ENCODE measurements at places on chromosomes 13 and 19. TPM values are rescaled to one million over a fixed set of nuclear protein-coding genes. Genes with fewer than 3 reads are reported as not detected.

The TINCR gene
- total RNA-seq, result 0.91 TPM

The TEX101 gene
- not detected for total RNA-seq

The MAMSTR gene
- total RNA-seq, result 0.69 TPM

The EFNA2 gene
- not detected for total RNA-seq

The LRRC63 gene
- total RNA-seq, result 1.0 TPM

The ZNF17 gene
- 11.0 TPM for total RNA-seq

The CLDN10 gene
- total RNA-seq, result not detected

The FSTL3 gene
- 11.4 TPM for total RNA-seq

- DNase-seq, result no peak
Observed at GRCh38 chr19:35041548-35042055, at the start of gene HPN. Gene HPN, plus strand, starts transcription at chr19:35041721. Its CDS starts 786 bp downstream, at chr19:35042507.

DNA sequence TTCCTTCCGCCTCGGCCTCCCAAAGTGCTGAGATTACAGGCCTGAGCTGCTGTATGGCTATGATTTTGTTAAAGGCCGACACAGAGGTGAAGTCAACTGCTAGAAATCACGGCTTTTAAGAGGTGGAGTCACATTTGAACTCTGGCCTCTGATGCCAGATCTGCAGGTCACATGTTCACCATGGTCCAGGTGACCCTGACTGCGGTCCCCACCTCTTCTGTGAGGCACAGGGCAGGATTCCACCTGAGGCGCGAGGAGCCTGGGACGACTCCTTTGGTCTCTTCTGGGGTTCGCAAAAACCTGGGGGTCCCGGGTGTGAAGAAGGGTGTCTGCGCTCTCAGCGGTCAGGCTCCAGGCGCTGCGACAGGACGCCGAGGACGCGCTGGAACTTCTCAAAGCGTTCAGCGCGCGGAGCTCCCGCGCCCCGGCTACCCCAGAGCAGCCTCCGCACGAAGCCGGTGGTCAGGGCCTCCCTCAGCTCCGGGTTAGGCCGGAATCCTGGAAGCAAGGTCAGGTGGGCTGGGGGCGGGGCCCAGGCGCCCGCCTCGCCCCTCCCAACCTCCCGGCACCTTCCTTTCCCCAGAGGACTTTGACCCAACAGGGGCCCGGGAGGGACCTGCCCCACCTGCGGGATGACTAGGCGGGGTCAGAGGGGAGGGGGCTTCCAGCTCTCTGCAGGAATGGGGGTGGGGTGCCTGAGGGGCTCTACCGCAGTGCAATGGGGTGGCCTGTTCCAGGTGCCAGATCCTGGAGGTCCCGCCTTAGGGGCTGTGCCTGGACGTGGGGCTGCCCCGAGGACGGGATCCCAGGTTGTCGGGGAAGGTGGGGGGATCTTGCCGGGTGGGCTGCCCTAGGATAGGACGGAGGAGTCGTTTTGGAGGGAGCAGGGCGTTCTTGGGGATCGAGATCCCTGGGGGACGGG lies 13.0 kb downstream of the TRIP10 start:
- DNase-seq, result no peak

DNA sequence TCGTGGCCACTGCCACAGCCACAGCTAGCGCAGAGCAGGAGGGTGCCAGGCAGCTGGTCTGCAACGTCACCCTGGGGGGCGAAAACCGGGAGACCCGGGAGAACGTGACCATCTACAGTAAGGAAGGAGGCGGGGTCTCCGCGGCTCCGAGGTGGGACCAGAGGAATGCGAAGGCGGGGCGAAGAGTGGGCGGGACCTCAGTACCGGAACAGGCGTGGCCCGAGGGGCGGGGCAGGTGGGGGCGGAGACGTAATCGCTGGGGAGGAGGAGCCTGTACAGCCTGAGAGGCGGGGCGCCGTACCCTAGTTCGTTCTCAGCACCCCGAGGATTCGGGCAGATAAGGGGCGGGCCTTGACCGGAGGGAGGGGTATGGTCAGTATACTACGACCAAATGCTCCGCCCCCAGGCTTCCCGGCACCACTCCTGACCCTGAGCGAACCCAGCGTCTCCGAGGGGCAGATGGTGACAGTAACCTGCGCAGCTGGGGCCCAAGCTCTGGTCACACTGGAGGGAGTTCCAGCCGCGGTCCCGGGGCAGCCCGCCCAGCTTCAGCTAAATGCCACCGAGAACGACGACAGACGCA lies 2.5 kb downstream of the ICAM5 start:
- peak; percentile 88 for DNase-seq

GRCh38 chr13:101660711-101661110 lies 208.2 kb downstream of the ITGBL1 start:
- no peak for DNase-seq

- no peak for DNase-seq
Observed at GRCh38 chr13:20654156-20654555, 49.3 kb upstream of the IL17D start.

DNA sequence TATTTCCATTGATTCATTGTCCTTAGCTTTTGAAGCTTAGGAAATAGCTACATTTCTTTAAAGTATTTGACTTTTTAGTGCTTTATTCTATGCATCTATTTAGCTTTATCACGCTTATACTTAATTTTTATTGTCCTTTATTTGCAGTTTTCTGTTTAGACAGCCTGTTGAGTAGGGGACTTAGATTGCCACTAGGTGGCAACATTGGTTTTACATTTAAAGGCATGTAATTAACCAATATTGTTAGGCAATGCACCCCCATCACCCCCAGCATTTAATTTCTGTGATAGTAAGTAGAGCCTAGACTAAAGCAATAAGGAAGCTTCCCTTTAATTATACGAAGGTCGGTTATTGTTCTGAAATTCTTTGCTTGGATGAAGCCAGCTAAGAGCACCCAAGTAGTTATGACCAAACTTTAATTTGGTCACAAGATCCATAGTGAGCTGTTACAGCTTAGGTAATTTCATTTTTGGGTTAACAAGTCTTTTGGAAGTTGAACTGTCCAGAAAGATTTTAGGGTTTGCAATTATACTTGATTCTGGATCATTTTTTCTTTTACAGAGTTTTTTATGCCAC lies 36.5 kb downstream of the B3GLCT start:
- DNase-seq, result no peak

DNA sequence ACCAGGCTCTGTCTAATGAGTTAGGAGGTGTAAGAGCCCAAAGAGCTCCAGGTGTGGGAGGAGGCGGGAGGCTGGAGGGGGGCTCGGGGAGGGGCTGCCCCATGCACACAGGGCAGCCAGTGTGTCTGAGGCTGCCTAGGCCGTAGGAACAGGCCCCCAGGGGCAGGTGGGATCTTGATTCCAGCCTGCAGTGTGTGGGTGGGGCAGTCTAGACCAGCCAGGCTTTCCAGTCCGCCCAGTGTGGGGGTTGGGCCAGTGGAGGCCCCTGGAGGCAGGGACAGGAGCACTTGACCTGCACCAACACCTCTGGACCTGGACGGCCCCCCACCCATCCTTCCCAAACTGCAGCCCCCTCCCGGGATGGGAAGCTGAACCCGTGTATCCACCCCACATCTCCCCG lies 5.4 kb upstream of the CAMSAP3 start:
- no peak for DNase-seq

- DNase-seq, result no peak
Observed at GRCh38 chr19:2625434-2625833, 77.1 kb downstream of the GNG7 start.

GRCh38 chr13:44715287-44716230 lies 139.4 kb upstream of the TSC22D1 start:
- no peak for DNase-seq

DNA sequence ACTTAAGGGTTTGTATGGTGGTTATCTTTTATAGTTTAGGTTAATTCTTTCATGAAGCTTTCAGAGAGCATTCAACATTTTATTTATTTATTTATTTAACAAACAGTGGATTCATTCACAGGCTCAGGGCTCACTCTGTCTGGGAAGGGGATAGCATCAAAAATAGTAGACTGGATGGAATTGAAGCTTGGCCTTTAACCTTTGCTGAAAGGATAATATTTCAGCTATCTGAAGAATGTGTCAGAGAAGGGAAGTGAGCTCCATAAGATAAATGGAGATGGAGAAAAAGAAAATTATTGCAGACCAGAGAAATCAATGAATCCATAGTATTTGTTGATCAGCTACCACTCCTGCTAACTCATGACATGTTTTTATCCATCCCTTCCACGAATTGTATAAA lies 305.6 kb downstream of the COG6 start:
- DNase-seq, result no peak

GRCh38 chr13:78601874-78602560 lies 1.3 kb downstream of the POU4F1 start:
- DNase-seq, result no peak

DNA sequence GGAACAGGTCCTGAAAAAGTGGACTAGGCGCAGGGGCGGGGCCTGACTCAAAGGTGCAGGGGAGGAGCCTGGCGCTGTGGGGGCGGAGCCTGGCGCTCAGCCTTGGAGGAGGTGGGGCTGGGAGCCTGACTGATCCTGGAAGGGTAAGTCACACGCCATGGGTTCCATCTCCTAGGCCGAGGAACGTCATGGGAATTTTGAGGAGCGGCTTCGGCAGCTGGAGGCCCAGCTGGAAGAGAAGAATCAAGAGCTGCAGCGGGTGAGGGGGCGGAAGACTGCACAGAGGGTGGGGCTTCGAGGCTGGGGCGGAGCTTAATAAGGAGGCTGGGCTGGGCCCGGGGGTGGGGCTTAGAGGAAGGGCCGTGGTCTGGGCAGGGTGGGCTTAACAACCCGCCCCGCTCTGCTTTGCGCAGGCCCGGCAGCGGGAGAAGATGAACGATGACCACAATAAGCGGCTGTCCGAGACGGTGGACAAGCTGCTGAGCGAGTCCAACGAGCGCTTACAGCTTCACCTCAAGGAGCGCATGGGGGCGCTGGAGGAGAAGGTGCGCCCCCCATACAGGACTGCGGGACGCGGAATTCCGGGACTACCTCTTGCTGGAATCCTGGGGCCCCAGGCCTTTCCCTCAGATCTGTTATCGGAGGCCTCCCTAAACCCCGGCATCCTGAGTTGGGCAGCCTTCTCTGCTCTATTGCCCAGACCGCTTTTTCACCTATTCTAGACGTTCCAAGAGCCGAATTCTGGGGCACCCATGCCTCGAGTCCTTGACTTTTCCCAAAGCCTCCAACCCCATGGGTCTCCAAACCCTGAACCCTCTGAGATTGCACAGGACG lies 14.5 kb downstream of the PPFIA3 start:
- peak; percentile 74 for DNase-seq

DNA sequence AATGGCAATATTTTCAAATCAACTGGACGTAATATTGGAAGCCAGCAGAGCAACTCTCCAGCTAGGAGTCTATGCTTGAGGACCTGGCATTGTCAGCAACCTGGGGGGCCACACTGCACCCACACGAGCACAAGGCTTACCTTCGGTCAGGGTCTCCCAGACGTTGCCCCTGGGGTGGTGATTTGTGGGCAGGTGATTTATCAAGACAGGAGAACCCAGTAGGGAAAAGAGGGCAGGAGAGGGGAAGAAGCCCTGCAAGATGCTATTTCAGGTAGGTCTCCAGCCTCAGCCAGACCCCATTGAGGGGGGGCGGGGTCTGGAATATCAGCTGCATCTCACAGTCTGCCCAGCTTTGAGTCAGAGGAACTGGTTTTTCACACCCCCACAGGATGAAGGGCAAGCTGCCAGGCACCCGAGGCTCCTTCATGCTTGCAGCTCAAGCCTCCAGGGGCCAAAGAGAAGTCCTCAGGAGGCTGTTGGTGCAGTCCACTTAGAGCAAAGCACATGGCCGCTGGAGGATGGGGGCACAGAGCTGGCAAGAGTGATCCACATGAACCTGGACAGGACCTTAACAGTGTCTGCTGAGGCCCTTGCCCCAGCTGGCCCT lies 80.9 kb upstream of the UQCRFS1 start:
- no peak for DNase-seq

Data from activated T-cell treated with anti-CD3 and anti-CD28 coated beads, Interleukin-2, amount 50 U/mL, for 72 hours (primary cell).